ENCODE measurements at places on chromosomes 5 and 9. TPM values are rescaled to one million over a fixed set of nuclear protein-coding genes. Genes with fewer than 3 reads are reported as not detected.

The SLC34A1 gene
- not detected for total RNA-seq

The FNIP1 gene
- total RNA-seq: 48.3 TPM

The PRLR gene
- total RNA-seq: 0.46 TPM

DNA sequence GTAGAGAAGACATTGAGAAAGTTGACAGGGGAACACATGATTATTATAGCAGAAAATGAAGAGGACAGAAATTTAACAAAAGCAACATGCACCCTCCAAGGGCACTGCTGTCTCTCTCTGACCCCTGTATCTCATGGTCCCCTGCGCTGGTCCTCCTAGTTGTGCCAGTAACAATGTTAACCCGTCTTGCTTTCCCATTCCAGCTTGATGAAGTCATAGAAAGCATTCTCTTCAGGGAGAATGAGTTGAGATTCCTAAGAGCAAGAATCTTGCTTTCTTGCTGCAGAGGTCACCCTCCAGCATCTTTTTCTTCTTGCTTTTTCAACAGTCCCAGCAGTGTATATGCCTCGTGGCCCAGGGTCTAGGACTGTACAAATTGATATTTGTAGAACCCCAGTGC, 279.6 kb upstream of the ADAMTSL1 start:
- H3K27me3 ChIP-seq: no peaks in the 10 kb centered on the region
- no peak overlapping the region for H3K27ac ChIP-seq
- H3K4me1 ChIP-seq: no peaks in the 10 kb centered on the region
- H3K4me3 ChIP-seq: no peak overlapping the region

DNA sequence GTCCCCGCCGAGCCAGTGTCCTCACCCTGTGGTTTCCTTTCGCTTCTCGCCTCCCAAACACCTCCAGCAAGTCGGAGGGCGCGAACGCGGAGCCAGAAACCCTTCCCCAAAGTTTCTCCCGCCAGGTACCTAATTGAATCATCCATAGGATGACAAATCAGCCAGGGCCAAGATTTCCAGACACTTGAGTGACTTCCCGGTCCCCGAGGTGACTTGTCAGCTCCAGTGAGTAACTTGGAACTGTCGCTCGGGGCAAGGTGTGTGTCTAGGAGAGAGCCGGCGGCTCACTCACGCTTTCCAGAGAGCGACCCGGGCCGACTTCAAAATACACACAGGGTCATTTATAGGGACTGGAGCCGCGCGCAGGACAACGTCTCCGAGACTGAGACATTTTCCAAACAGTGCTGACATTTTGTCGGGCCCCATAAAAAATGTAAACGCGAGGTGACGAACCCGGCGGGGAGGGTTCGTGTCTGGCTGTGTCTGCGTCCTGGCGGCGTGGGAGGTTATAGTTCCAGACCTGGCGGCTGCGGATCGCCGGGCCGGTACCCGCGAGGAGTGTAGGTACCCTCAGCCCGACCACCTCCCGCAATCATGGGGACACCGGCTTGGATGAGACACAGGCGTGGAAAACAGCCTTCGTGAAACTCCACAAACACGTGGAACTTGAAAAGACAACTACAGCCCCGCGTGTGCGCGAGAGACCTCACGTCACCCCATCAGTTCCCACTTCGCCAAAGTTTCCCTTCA, 1.4 kb downstream of the GLIS3 start:
- peak overlapping the region; percentile 56 for H3K4me3 ChIP-seq
- peak overlapping the region; percentile 54 for H3K27ac ChIP-seq
- H3K36me3 ChIP-seq: no peaks in the 10 kb centered on the region
- H3K4me1 ChIP-seq: peaks cover 2% of the 10 kb centered on the region
- no peak for DNase-seq

GRCh38 chr5:174418809-174419539, 305.4 kb upstream of the MSX2 start:
- no peaks in the 10 kb centered on the region for H3K36me3 ChIP-seq
- H3K4me3 ChIP-seq: peak overlapping the region; percentile 31
- H3K4me1 ChIP-seq: peaks cover 8% of the 10 kb centered on the region
- H3K27me3 ChIP-seq: no peaks in the 10 kb centered on the region
- no peak for DNase-seq

DNA sequence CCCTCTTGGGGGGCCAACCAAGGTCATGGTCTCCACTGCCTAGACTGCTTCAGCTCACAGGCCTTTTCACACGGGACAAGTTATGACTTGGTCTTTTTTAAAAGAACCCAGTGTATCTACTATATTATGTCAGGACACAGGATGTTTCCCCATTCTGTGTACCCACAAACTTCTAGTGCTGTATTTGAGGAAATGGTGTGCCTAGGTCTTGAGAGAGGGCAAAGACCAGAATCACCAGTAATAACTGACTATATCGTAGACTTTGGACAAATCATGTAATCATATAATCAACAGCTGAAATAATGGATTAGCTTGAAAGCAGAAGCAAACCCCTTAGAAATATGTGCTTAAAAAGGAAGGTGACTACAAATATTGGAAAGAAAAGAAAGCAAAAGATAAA, 133.3 kb downstream of the ARL15 start:
- H3K27ac ChIP-seq: no peak overlapping the region
- H3K4me1 ChIP-seq: no peaks in the 10 kb centered on the region
- no peaks in the 10 kb centered on the region for H3K36me3 ChIP-seq

GRCh38 chr9:115362101-115362500, 244.1 kb upstream of the TNC start:
- no peaks in the 10 kb centered on the region for H3K36me3 ChIP-seq
- no peaks in the 10 kb centered on the region for H3K27me3 ChIP-seq
- H3K27ac ChIP-seq: no peak overlapping the region
- no peaks in the 10 kb centered on the region for H3K4me1 ChIP-seq
- no peak for DNase-seq

- H3K4me3 ChIP-seq: peak overlapping the region; percentile 80
- H3K36me3 ChIP-seq: peaks cover 21% of the 10 kb centered on the region
Observed at GRCh38 chr5:134175921-134176510, 734 bp downstream of the SKP1 start.

- H3K36me3 ChIP-seq: no peaks in the 10 kb centered on the region
- peaks cover 3% of the 10 kb centered on the region for H3K4me1 ChIP-seq
- H3K27ac ChIP-seq: no peak overlapping the region
- no peak for DNase-seq
Observed at GRCh38 chr5:59768152-59769040, 125.1 kb downstream of the PDE4D start.

DNA sequence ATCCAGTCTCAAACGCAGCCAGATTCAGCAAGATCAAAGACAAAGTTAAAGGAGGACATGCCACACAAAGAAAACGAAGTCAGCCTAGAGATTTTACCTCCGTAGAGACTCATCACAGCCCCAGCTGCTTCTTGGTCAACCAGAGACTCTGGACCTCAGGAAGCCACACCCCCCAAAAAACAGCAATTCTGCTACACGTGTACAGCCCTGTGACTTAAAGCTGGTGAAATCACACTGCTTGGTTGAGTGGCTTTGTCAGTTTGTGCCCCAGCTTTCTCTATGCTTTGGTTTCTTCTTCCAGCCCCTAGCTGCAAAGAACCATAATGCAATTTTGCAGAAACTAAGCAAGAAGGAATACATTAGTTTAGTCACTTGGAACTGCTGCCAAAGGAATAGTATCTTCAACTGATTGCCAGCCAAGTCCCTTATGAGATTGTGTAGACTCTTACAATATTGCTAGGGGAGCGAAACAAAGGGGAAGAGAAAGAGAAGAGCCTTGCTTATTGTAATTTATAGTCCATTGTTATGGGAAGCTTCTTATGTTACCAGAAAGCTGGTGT, 158.8 kb upstream of the ZNF462 start:
- no peak for DNase-seq
- H3K27ac ChIP-seq: no peak overlapping the region
- H3K27me3 ChIP-seq: no peaks in the 10 kb centered on the region
- no peak overlapping the region for H3K4me3 ChIP-seq
- no peaks in the 10 kb centered on the region for H3K36me3 ChIP-seq
